ENCODE measurements at places on chromosomes 5 and 9.

GRCh38 chr9:98607152-98607551 is 101.6 kb downstream of the GABBR2 start:
- no peak for DNase-seq

DNA sequence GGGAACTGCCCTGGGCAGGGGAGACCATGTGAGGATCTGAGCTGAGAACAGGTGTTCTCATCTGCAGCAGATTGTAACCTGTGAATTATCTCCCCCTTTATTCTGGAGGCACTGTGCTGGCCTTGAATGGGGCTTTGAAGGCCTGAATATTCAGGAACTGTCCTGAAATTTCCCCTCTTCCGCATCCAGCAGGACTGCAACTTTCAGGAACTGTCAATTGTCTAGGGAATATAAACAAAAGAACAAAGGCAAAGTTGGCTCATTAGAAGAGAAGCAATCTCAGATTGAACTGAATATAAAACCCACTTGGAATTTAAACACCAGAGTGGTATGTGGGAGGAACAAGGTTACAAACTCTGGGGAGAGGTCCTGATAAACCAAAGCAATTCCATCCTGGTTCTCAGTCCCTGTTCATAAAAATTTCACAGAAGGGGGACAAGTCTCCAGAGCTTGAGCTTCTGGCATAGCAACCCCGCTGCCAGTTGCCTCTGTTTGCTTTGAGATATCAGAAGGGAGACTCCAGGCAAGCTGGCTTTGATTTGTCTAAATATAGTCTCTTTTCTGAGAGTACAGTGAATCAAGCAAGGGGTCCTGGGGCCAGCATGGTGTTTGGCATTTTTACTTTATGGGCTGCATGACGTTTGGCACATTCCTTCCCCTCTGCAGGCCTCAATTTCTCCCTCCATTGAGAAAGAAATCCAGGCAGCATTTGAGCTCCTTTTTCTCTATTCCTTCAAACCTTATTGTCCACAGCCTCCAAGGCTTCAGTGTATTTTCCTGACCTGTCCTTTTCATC is 47.5 kb downstream of the ADRB2 start:
- DNase-seq = no peak

GRCh38 chr5:3004361-3005080 is 253.0 kb upstream of the IRX2 start:
- DNase-seq = no peak

DNA sequence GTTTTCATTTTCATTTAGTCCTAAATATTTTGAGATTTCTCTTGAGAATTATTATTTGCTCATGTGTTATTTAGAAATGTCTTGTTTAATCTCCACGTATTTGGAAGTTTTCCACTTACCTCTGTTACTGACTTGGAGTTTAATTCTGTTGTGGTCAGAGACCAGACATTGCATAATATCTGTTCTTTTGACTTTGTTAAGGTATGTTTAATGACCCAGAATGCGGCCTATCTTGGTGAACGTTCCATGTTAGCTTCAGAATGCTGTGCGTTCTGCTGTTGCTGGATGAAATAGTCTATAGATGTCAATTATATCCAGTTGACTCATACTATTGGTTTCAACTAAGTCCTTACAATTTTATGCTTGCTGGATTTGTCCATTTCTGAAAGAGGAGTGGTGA is 325.3 kb upstream of the TARS1 start:
- DNase-seq = no peak

DNA sequence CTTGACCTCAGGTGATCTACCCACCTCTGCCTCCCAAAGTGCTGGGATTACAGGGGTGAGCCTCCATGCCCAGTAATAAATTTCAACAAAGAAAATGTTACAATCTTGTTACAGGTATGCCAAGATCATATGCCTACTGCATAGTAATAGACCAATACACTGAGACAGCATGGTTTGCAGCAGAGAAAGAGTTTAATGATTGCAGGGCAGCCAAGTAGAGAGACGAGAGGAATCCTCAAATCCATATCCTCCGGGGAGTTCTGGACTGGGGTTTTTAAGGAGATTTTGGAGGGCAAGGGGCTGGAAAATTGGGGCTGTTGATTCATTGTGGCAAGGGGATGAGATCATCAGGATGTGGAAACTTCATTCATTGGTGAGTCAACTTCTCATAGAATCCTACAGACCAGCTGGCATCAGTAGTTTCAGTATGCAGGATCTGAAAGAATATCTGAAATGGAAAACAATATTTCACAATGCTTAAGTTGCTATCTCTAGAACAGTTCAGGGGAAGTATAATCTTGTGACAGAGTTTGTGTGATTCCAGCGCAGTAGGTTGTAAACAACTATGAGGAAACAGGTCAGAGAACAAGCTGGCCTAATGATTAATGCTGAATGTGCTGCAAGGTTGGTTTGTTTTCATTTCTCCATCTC is 14.8 kb upstream of the TUT7 start:
- DNase-seq = no peak

- DNase-seq = no peak
These were observed 76.5 kb downstream of the KCTD16 start for GRCh38 chr5:144247131-144247530.

- DNase-seq = no peak
These were observed 815.0 kb downstream of the CDH18 start for GRCh38 chr5:19172926-19173470.

- no peak for DNase-seq
These were observed 230.3 kb upstream of the TBCA start for GRCh38 chr5:78006449-78006848.

DNA sequence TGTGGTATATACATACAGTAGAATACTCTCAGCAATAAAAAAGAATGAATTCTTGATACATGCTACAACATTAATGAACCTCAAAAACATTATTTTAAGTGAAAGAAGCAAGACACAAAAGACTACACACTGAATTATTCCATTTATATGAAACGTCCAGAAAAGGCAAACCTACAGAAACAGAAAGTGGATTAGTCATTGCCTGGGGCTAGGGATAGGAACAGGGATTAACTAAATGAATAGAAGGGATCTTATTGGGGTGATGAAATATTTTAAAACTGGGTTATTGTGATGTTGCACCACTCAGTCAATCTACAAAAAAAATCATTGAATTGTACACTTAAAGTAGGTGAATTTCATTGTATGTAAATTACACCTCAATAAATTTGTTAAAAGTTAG is 326.7 kb downstream of the PIK3R1 start:
- DNase-seq = no peak

GRCh38 chr5:14034963-14035362 is 90.5 kb upstream of the DNAH5 start:
- DNase-seq = peak; percentile 59

DNA sequence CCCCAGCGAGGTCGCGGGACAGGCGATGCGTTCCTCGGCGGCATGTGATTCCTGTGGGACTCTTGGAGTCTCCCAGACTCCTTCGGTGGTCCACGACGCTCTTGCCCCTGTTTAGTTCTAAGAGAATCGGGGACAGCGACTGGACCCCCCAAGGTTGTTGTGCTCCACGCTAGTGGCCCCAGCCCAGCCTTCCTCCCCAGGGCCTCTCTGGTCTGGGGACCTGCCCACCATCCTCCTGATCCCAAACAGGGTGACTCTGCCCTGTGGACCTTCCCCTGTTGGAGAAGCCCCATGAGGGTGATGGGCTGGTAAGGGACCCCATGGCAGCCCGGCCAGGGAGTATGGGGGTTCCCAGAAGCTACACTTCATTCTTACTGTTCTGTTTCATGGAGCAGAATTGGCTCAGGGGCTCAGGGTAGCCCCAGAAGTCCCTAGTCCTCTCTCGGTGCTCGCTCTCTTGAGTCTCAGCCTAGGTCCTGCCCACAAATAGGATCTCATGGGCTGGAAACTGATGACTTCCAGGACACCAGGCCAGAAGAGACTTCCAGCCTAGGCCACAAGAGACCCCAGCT is 880 bp downstream of the CARD19 start:
- DNase-seq = peak; percentile 48
